Stimulated activated CD4-positive, alpha-beta T cell treated with anti-CD3 and anti-CD28 coated beads, Interleukin-1b, Interleukin-23, amount 100 ng/mL, for 1 hour (primary cell): ENCODE measurements at places on chromosomes 3 and 15.

DNA sequence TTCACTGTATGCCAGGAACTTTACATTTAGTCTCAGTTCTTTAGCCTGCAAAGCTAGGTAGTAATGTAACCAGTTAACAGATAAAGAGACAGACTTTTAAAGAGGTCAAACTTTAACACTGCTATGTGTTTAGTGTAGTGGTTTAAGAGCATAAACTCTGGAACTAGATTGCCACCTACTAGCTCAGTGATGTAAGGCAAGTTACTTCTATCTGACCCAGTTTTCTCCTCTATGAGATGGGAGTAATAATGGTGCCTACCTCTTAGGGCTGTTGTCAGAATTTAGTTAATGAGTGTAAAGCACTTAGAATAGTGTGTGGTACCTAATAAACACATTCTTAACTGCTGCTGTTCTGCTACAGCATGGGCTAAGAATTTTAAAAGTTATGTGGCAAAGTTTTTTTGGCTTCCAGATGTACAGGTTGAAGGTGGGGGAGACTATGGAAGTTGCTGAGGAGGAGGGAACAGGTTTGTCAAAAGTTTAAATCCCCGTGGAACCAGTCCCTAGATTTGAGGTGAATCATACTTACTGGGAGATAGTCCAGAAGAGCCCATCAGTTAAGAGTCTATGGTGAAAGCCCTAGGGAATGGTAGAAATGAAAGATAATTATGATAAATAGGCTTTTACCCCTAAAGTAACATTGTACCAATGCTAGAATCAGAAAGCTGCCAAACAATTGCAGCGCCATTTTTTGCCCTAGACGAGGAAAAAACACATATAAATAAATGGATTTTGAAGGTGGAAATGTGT, 13.9 kb downstream of the TSC22D2 start:
- no peak for DNase-seq

DNA sequence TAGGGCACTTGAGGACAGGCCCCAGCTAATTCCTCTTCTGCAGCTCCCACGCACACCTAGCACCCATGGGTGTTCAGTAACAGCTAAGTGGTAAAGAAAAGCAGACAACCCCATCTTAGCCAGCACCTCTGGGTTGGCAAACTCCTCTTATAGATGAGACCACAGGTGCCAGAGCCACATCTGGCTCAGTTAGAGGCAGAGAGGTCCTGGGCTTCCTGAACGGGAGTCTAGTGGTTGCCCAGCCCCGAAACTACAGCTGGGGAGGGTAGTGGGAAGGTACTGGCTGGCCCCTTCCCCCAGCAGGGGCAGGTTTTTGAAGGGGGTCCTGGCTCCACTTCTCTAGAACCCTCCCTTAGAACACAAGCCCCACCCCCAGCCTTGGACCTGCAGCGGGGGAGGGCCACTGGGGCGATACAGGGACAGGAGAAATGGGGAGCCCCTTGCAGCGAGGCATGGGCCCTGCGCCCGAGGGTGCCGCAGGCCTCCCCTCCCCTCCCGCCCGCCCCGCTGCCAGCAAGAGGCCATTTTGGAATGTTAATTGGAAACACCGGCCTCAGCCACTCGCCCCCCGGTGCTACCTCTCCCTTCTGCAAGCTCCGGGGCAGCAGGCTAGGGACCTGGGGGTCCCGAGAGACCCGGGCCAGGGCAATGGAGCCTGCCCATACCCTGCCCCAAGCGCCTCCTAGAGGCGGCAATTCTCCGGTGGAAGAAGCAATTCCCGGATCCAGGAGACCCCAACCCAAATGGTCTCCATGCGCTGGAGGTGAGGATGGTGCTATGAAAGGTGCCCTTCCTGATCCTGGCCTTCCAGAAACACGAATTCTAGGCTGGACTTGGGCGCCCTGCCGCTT, 1.5 kb downstream of the DUSP7 start:
- DNase-seq: no peak

DNA sequence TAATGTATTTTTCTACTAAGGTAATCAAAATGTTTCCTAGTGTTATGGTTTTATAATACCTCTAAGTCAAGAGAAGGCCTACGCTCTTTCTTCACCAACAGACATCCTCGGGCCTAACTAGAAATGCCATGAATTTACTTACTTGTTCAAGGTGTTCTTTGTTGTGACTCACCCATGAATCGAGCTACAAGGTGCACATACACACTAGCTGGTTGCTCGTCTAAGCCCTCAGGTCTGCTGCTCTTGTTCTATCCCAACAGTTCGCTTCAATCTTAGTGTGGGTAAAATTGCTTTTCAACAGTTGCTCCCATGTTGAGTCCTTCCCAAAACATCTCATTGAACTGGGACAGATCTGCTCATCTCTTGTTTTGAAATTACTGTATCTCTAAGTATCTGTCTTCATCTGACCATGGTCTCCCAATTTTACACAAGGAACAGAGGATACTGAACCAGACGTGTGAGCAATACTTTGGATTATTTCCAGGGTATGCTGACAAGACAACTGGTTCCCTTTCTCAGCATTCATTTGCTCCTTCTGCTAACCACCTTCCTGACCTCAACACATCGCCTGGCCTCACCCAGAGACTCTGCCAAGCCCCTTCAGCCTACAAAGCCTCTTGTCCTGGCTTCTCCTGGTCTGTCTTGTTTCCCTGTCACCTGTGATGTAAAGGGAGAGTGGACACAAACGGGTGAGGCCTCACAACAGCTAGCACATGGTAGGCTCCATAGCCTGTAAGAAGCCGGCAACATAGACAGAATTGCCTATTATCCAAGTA, 84.2 kb downstream of the NEDD4 start:
- DNase-seq: no peak

GRCh38 chr3:23094890-23095462, 108.2 kb upstream of the UBE2E2 start:
- no peak for DNase-seq

GRCh38 chr3:45646051-45646585, 43.1 kb upstream of the SACM1L start:
- no peak for DNase-seq

GRCh38 chr15:39253552-39253951, 327.3 kb upstream of the THBS1 start:
- no peak for DNase-seq

GRCh38 chr3:129976286-129976685, 1.8 kb downstream of the TRH start:
- no peak for DNase-seq

DNA sequence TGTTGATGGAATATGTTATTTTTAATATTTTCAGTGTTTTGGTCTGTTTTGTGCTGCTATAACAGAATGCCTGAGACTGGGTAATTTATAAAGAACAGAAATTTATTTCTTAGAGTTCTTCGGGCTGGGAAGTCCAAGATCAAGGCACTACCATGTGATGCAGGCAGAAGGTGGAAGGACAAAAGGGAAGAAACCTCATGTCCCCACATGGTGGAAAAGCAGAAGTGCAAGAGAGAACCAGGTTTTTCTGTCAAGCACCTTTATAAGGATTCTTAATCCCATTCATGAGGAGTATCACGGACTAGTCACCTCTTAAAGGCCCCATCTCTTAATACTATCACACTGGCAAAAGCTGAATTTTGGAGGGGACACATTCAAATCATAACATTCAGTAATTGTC, 57.9 kb upstream of the EPHB3 start:
- no peak for DNase-seq

DNA sequence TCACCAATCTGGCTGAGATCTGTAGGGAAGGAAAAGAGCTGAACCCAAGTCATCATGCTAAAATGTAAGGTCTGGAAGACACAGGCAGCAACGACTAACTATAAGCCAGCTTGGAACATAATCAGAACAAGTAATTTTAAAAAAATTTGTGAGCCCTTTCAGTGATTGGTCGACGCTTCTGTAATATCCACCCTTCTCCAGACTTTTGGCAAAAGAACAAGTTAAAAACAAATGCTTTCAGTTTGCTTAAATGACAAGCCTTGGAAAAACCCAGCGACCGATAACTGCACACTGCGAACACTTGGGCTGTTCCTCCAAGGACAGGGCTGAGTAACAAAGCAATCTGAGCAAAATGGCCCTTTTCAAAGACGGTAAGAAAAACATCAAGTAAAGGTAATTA, 49.6 kb downstream of the PCSK6 start:
- no peak for DNase-seq

DNA sequence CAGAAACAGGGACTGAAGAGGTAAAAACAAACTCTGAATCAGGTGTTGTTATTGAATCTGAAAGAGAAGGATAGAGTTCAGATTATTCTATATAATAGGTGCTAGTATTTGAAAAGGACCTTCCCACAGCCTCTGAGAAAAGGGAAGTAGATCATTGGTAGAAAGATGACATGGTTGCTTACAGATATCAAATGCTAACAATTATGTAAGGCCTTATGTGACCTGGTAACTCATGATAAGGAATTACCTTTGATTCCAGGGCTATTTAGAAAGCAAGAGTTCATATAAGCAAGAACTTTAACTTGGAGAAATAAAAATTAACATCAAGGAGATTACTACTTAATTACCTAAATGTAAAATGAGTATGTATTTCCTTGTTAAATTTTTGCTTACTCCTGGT, 7.6 kb downstream of the SLC27A2 start:
- no peak for DNase-seq

- no peak for DNase-seq
Measured at GRCh38 chr3:31423482-31423881, 109.2 kb upstream of the STT3B start.

- no peak for DNase-seq
Measured at GRCh38 chr3:114858329-114858728, 288.8 kb downstream of the ZBTB20 start.

DNA sequence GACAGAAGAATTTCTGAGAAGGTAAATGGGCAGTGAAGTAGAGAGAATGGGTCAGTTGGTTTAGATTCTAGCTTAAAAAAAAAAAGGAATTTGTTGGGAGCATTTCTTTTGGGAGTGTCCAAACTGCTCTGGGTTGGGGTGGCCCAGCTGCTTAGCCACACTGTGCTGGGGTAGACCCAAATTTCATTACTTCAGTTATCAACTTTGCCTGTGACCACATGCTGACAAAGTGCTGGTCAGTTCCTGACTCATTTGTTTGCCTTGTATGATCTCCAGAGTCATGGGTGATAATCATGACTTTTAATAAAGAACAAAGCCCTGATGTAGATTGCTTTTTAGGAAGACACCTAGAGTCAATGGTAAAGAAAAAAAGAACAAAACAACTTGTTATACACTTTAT, 121.5 kb upstream of the FGF7 start:
- no peak for DNase-seq

- DNase-seq: no peak
Measured at GRCh38 chr3:128689060-128689459, 36.9 kb upstream of the RAB7A start.

- no peak for DNase-seq
Measured at GRCh38 chr3:152309031-152309430, 40.3 kb downstream of the MBNL1 start.

GRCh38 chr3:50274371-50275104, 4.3 kb upstream of the LSMEM2 start:
- DNase-seq: peak; percentile 56

DNA sequence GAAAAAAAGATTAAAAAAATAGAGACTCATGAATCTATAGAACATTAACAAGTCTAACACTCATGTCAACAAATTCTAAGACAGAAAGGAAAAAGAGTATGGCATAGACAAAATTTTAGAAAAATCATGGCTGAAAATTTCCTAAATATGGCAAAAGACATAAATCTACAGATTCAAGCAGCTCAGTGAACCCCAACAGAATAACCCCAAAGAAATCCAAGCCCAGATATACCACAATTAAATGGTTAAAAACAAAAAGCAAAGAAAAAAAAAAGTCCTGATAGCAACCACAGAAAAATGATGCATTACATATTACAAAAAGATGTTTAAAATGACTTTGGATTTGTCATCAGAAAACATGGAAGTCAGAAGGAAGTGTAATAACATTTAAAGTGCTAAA, 75.6 kb downstream of the AQR start:
- DNase-seq: no peak

- DNase-seq: no peak
Measured at GRCh38 chr3:49016414-49017228, 1.8 kb downstream of the DALRD3 start.

GRCh38 chr3:187987924-187988323, 166.0 kb upstream of the LPP start:
- no peak for DNase-seq

DNA sequence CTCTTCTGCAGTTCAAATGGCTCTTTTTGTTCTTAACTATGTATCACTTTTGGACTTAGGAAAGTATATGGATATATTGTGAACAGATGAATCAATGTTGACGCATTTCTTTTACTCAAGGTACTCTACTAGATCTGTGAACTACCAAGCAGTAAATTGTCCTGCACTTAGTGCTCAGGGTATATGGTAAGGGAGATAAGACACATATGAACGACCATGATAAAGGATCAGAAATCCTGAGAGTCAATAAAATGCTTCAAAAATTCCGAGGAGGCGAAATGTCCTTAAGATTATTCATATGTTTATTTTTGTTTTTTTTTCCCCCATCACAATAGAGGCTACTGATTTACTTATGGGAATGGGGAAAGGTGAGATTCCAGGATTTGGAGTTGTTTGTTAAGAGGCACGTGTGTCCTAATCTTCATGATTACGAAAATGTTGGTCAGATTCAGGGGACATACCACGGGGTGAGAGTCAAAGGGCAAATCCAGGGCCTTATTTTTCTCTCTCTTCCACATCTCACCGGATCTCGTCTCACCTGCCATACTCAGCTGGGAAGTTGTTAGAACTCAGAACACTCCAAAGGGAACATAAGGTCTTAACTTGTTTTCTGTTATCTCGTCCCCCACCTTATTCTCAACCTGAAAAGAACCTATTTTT, 475.1 kb upstream of the TBL1XR1 start:
- no peak for DNase-seq

DNA sequence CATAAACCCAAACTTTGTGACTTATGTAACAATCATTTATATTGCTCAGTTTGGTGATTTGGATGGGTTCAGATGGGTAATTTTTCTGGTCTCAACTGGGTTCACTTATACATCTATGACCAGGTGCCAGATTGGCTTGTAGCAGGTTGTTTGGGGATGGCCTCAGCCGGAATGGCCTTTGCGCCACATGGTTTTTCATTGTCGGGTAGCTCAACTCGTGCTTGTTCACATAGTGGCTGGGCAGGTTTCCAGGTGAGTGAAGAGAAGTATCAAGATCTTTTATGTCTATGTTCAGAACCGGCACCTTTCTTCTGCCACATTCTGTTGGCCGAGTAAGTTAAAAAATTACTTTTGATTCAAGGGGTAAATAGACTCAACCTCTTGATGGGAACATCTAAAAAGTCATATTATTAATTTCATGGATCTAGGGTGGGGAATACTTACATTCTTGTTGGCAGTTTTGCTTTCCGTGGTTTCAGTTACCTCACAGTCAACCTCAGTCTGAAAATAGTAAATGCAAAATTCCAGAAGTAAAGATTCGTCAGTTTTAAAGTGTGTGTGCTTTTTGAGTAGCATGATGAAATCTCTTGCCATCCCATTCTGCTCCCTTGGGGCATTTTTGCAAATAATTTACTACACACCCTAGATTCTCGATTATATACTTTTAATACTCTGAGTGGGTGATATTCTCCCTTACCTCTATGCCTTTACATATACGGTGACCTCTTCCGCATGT, 745.7 kb upstream of the CCDC54 start:
- no peak for DNase-seq

DNA sequence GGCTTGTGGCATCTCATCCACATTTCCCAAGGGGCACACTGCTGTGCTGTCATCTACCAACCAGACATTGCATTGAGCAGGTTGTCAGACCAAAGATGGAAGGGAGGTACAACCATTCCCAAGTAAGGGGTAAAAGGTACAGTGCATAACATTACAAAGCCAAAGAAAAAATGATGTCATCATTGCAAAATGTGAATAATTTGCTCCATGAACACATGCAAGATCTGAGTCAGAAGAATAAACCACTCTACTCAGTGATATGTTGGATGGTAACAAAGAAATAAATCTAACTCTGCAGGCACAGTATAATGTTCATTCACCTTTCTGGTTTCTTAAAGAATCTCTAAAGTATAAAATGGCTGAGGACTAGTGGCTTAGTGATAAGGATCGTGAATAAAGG, 202.7 kb downstream of the MAGI1 start:
- no peak for DNase-seq
